T-helper 1 cell (primary cell): ENCODE measurements at places on chromosomes 5 and 9.

- DNase-seq = no peak
Observed at GRCh38 chr5:68555907-68556681, 340.5 kb downstream of the PIK3R1 start.

- DNase-seq = no peak
Observed at GRCh38 chr5:59543821-59544442, 349.6 kb downstream of the PDE4D start.

DNA sequence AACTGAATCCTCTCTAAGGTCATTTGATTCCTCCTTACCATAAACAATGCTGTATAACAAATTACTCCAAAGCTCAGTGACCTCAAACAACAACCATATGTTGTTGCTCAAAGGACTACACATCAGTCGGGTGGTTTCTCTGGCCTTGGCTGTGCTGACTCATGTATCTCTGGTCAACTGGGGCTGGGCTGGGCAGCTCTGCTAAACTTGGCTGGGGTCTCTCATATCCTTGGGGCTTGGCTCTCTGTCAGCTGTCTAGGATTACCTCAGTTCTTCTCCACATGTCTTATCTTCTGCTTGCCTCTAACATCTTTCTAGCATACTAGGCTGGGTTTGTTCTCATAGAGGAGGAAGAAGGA is 86.4 kb downstream of the GALNT10 start:
- DNase-seq = no peak

- no peak for DNase-seq
Observed at GRCh38 chr9:137110911-137111787, 3.4 kb downstream of the DPP7 start.

- no peak for DNase-seq
Observed at GRCh38 chr5:124053340-124053739, 541.4 kb downstream of the CSNK1G3 start.

DNA sequence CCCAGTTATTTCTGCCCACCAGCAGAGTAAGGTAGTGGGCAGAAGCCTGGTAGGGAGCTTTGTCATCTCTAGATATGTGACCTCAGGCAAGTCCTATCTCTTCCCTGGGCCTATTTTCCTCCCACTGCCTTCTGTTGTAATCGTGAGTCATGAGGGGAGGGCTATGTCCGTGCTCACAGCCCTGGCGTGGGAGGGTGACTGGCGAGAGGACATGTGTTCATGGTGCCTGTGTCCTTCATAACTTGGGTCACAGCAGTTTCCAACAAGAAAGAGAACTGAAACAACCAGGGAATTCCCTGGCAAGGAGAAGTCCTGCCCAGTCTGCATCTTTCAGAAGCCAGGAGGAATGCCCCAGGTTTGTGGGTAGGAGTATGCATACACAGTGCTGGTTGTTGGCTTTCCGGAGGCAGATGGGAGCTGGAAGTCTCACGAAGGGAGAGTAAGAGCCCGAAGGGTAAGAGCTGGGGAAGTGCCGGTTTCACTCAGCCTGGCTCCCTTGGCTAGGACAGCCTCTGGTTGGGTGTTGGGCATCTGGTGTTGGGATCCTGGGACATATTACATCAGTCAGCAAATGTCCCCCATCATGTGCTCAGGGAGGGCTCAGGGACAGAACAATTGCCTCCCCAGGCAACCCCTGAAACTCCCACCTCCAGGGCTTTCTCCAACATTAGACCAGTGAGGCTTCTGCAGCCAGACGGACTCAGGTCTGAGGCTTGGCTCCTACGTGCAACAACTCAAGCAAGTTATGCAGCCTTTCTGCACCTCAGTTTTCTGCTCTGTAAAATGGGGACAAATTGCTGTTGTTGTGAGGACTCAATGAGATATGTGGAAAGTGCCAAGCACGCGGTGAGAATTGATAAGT is 4.3 kb upstream of the TIFAB start:
- no peak for DNase-seq

DNA sequence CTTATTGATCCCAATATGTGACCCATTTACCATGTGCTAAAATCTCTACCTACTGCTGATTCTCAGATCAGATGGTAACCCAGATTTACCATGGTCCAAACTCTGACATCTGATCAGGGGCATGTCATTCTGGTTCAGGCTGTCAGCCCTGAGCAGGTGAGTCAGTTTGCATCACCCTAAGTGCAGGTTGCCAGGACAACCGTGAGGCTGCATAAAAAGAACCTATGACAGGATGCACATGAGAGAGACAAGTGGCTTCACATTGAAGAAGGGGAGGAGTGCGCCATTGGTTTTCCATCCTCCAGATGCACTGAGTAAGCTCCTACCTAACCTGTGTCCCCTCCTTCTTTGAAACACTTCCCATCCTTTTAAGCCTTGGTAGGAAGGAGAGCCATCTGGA is 801 bp upstream of the PRSS3 start:
- no peak for DNase-seq

DNA sequence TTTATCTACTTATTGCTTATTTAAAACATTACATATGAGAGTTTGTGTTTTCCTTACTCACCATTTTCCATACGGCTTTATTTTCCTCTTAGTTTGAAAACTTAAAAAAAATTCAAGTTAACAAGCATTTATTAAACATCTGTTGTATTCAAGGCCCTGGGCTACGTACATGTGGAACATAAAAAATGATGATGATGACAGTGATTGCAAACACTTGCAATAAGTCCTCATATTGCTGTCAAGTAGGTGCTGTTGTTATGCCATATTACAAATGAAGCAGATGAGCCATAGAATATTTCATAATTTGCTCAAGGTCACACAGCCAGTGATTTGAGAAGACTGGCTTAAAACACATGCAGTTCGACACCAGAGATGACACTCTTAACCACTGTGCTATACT is 180.6 kb downstream of the COMMD10 start:
- DNase-seq = no peak

DNA sequence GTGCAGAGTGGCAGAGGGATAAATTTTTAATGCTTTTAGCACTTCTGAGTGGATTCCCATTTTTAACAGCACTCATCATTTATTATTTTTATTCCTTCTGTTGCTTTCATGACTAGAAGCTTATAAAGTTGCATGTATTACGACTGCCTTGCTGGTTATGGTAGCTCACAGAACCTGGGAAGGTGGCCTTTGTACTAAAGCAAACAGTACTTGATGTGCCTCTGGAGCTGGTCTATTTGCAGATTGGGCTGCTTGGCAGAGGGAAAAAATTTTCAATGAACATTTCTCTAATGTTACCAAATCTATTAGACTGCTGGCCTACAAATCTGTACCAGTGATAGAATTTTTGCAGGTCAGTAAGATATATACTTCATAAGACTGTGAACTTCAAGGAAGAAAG is 274.5 kb upstream of the C9orf72 start:
- no peak for DNase-seq

DNA sequence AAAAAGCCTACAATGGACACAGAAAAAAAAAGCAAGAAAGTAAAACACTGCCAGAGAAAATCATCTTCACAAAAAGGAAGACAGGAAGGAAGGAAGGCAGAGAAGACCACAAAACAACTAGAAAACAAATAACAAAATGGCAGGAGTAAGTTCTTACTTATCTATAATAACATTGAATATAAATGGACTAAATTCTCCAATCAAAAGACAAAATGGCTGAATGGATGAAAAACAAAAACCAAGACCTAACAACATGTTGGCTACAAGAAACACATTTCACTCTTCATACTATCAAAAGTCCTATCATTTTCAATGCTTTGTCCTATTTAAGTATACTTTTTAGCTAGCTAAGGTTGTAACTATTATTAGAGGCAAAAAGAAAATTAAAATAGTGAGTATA is 36.9 kb upstream of the HMGCR start:
- no peak for DNase-seq

- DNase-seq = no peak
Observed at GRCh38 chr9:133264235-133264764, 10.7 kb downstream of the ABO start.
